ENCODE measurements at places on chromosomes 5 and 9.

DNA sequence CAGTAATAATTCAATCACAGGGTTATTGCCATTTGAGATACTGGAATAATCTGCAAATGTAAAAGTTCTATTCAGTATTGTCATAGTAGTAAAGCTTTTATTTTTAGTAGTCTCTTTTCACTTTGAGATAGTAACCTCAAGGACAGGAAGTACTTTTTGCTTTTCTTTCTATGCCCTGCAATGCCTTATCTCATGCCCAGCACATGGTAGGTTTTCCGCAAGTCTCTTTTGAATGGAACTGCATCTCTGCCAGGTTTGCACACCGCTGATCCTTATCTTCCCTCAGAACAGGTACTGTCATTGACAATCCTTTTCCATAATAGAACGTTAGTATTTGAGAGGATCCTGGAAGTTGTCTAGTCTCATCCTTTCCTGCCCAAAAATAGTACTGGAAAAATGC is 91.8 kb upstream of the IFNK start:
- DNase-seq = no peak

DNA sequence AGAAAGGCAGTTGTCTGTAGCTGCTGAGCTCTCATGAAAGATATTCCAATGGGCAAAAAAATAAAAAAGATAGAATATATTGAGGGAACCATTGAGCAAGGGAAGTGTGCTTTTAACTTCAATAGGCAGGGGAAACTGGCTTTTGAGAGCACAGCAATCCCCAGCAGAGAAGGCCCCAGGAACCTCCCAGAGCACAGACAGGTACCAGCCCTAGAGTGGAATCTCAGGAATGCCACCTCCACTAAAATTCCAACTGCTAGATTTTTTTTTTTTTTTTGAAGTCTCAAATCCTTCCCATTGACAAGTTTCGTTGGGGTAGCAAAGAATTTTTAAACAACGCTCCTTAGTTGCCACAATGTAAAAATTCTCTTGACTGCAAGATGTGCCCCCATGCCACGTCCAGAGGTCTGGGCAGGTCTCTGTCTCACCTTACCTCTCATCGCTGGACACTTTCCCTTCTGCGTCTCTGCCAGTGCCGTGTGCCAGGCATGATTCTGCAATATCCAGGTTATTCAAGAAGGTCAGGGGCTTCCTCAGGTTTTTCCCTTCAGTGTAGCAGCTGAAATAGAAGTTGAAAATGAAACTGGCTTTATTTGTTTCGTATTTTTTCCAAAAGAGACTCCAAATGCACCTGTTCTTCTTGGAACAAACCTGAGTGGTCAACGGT is 64.2 kb upstream of the IRX1 start:
- DNase-seq = no peak

DNA sequence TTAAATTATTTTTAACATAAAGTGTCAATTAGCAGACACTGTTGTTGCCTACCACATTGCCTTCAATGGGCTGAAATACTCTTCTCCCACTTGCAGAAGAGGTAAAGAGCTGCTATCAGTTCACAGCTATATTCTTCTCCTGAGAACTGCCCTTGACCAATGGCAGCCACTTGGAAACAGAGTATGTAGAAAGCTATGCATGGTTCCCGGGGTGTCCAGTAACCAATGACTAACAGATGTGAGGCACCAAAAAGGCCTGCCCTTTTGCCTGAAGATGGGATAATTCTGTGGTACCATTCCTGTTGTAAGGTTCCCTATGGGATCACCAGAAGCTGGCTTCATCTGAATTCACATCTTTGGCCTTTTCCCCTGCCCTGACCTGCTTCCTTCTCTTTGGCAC is 181.4 kb upstream of the MAP3K1 start:
- no peak for DNase-seq

DNA sequence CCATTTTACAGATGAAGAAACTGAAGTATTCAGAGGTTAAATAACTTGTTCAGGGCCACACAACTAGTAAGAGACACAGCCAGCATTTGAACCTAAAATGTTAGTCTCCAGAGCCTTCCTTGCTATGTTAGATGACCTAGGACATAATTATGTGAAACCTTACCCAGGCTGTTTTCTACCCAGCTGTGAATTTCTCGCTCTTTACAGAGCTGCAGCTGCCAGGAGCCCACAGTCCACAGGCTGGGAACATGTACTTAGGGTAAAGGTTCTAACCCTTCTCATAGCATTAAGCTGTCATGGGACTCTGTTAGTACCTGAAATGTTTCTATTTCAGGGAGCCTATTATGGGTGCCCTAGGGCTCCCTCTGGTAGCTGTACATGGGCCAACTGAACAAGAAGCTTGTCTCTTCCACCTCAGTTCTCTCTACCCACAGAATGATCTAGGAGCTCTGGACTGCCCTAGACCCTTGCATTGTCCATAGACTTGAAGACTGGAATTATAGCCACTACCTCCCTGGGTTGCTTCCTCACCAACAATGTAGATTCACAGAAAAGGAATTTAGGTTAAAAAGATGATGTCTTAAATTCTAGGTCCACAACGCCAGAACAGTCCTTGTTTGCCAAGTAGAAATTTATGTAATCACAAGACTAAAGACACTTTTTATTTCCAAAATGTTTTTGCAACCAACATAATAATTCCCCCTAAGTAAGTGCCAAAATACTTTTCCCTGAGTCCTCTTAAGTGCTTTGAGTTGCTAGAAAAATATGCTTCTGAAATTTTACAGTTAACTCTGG is 262.9 kb downstream of the PIK3R1 start:
- no peak for DNase-seq

DNA sequence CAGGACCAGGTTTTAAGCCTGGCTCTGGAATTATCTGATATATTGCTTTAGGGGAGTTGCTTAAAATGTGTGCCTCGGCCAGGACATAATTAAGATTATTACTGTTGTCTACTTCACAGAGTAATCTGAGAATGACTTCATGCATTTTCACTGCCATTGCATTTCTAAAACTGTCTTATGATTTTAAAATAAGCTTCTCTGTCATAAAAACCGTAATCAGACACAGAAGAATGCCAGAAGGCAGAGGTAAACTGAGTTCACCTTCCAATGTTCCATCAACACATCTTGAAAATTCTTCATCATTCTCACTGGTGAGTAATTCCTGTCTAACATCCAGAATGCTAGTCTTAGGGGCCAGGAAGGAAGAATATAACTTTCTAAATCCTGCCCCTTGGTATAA is 47.1 kb downstream of the ISOC1 start:
- DNase-seq = no peak

- DNase-seq = no peak
Observed at GRCh38 chr5:37208883-37209797, 40.0 kb downstream of the CPLANE1 start.

- no peak for DNase-seq
Observed at GRCh38 chr5:174172152-174172551, 126.6 kb downstream of the NSG2 start.

DNA sequence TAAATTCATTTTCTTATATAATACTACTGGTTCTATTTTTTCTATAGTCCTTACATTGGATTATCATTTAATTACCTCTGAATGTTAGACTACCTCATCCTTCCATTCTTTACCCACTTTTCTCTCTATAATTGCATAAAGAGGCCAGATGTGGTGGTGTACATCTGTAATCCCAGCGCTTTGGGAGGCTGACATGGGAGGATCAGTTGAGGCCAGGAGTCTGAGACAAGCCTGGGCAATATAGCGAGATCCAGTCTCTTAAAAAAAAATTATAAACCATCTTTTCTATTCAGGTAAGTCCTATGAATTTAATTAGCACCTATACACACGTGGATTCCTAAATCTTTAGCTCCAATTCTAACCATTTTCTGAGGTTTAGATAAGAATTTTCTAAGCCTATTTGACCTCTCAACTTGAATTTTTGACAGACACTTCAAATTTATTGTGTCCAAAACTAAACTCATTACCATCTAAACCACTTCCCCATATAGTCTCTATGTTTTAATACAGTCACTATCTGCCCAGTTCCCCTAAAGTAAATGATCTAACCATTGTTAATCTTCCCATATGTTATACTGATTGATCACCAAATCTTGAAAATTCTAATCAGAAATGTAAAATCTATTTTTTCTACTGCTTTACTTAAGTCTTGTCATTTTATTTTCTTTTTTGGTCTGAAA is 33.0 kb upstream of the CHD1 start:
- no peak for DNase-seq

DNA sequence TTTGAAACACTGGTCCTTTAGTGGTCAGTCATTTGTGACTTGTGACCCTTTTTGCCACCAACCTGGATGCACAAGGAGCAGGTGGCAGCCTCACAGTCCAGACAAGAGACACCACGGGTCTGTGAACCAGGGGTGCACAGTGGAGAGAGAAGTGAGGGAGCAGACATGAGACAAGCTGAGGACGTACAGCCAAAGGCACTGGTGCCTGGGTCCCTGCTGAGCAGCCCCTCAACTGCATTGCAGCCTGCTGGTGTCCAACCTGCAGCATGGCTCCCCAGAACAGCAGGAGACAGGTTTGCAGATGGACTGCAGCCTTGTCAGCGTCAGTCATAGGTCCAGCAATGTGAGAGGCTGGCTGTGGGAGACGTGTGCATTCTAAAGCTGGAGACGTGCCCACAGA is 124.2 kb upstream of the FSTL4 start:
- DNase-seq = no peak

- no peak for DNase-seq
Observed at GRCh38 chr5:141957367-141957996, 520 bp downstream of the PCDH12 start.

GRCh38 chr5:123220621-123221146 is 131.6 kb downstream of the PRDM6 start:
- no peak for DNase-seq

DNA sequence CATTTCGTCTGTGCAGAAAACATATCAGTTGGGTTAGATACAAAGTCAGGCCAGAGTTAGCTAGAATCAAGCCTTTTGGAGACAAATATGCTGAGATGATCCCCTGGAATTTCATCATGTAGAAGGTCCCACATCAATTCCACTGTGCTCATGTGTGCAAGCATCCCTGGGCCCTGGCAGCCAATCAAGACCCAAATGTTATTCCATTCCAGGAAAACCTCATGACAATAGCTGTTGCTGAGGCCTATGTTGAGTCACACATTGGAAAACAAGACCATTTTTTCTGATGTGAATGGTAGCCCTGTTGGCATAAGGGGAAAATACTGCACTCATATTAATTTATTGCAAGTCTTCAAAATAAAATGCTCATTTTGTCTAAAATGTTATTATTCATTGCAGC is 11.5 kb downstream of the SPOCK1 start:
- no peak for DNase-seq

DNA sequence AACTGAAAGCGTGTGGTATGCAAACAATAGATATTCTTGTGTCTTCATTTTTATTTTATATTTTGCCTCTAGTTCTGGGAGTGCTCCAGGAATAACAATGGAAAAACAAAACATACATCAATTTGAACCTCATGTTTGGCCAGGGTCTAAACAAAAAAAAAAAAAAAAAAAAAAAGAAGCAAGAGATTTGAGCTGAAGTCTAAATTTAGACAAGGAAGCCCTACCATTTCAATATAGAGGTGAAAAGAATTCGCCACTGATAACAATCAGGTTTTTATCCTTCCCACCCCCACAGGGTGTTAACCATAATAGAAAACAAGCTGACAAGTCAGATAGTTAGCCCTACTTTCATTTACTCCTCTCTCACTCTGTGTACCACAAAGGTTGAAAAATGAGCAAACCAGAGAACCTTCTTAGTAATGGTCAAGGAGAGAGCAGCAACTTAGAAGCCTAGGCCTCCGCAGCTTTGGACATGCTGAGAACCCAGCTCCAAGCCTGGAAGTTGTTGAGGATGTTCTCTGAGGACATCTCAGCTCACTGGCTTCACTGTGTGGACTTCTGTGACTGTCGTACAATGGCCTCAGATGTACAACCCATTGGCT is 118.2 kb upstream of the HMHB1 start:
- no peak for DNase-seq

DNA sequence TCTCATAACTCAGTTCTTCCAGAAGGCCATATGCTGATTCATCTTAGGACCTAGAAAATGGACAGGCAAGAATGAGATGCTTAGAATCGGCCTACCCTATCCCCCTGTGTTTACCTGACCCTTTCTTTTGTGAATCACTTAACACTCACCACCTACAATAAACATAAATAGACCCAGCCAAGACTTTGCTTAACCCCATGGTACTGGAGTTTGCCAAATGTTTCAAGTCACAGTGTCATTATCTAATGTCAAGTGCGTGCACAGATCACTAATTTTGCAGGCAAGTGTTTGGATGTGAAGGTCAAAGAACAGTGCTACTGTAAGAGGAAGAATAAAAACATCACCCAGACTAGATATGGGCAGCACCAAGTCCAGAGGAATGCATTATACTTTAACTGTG is 77.5 kb downstream of the GLIS3 start:
- DNase-seq = no peak

- DNase-seq = no peak
Observed at GRCh38 chr5:130234816-130235215, 330.6 kb downstream of the CHSY3 start.

DNA sequence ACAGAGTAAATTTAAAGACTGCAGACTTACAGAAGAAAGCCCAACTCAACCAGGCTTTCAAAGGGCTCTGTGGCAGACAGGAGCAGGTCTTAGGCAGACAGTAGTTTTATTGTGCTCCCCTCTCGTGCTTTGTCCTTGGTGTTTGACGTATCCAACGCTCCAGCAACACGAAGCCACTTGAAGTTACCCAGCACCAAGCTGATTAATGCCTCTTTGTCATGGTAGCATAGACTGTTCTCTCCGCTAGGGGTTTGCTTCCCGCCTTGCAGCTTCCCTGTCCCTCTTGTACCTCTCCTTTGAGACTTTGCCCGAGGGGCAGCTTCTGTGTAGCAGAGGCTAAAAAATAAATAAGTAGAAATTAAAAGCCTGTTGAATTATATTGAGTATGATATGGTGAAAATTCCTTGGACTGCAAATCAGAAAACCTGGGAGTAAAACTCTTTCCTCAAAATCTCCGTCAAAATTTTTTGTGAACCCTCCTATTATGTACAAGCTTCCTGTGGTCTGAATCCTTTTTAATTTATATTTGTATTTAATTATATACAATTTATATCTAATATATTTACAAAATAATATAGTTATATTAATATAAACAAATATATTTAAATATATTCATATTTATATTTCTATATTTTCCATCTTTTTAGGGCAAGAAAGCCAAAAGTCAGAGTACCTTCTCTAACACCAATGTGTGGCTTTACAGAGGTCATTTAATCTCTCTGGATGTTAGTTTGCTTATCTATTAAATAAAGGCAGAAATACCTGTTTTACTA is 405.4 kb downstream of the DMAC1 start:
- DNase-seq = no peak
